NT2/D1 (cell line): ENCODE measurements at places on chromosomes 1 and 21.
A peak's percentile ranks its signal among the peaks of the same experiment; 100 is the strongest.

- DNase-seq, result no peak
Measured at GRCh38 chr1:198232378-198232777, 75.6 kb downstream of the NEK7 start.

- no peak for DNase-seq
Measured at GRCh38 chr1:160154790-160155189, 3.4 kb downstream of the ATP1A4 start.

- DNase-seq, result peak; percentile 66
Measured at GRCh38 chr1:32215629-32216480, 6.3 kb downstream of the TMEM234 start.

DNA sequence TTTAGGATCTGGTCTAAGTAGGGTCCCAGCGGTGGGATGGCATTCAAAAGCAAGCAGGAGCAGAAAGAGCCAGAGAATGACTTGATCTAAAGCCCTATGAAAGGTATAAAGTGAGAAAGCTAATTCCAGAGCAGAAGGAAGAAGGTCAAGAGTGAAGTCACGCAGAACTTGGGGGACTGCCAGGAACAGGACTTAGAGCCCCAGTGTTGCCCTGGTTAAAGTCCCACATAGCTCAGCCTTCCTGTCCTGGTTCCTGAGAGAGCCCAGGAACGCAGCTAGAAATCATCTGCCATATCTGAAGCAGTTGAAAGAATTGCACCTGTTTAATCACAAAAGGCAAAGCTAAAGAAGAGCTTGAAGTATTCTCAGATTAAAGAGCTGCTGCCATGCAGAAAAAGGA is 160.6 kb upstream of the ATP1B1 start:
- no peak for DNase-seq

DNA sequence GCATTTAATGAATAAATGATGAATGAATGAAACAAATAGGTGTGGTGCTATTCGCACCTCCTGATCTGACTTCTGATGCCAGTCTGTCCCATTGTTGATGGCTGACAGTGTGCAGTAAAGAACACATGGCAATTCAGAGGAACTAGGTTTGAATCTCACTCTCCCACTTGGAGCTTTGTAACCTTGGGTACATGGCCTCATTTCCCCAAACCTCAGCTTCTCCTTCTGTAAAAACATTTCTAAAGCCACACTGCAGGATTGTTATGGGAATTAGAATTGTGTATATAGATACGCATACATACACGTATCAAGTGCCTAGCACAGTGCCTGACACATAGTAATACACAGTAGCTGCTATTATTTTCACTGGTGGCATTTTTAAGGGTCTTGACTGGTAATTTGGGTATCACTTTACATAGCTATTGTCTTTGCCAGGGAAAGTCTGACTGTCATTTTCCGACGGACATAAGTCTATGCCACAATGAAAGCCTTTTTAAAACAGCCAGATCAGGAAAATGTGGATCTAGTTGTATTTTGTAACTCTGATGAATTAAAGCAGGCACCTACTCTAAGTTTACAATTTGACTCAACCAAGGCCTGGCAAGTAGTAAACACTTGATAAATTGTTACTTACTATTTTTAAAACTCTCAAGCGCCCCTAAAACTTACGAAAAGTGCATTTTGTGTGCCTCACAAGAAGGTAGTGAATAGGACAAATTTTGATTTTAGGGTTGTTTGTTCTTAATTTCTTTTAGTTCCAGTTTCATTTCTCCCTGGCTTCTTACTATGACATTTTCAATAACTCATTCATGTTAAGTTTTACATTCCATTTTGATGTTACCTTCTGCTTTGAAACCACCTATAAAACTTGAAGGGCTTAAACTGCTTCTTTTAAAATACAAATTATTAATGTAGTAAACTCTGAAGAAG is 164.4 kb downstream of the SDCCAG8 start:
- no peak for DNase-seq

GRCh38 chr1:168585937-168586336 is 9.5 kb downstream of the XCL1 start:
- no peak for DNase-seq

DNA sequence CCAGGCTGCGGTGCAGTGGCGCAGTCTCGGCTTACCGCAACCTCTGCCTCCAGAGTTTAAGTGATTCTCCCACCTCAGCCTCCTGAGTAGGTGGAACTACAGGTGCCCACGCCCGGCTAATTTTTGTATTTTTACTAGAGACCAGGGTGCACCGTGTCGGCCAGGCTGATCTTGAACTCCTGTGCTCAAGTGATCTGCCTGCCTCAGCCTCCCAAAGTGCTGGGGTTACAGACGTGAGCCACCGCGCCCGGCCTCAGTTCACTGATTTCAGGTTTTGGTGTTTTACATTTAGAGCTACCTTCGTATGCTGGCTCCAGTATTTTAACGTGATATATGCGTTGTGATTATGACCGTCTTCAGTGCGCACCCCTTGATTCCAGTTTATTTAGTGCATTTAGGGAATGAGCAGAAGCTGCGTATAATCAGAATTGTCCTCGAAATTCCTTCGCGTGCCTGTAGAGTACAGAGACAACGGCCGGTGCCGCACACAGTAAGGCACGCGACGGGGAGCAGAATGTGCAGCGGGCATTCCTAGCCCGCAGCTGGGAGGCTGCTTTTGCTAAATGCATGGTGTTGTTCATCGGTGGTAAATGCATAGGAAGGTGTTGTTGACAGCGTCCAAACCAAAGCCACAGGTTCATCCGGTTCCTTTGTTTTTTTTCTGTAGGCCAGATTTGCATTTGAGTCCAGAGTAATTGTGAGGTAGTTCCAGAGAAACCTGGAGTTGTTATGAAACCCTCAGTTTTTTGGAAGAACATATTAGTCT is 48.9 kb upstream of the DIP2A start:
- no peak for DNase-seq

- no peak for DNase-seq
Measured at GRCh38 chr1:47763591-47764171, 233.5 kb downstream of the TRABD2B start.

GRCh38 chr1:35345439-35345981 is 77.0 kb downstream of the ZMYM4 start:
- no peak for DNase-seq

DNA sequence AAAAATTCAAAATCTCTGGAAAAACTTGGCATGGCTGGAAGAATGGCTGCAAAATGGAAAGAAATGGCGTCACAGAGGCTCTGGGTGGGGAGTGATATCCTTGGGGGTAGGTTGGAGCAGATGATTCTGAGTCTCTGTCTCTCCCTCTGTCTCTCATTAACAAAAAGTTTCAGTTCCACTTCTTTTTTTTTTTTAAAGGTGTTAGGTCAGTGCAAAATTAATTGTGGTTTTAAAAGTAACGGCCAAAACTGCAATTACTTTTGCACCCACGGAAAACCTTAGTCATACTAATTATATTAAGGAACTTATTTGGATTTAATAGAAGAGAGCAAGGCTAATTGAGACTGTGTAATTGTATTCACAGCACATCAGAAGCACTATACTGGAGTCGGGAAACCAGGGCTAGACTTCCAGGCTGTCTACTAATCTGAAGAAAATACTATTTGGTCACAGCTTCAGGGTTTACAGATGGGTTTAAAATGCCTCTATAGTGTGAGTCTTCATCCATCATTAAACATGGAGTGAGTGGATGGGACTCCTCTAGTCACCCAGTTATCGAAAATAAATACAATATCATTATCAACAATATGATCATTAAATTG is 289.1 kb upstream of the PLD5 start:
- DNase-seq, result no peak

GRCh38 chr1:224513383-224513782 is 78.8 kb upstream of the WDR26 start:
- DNase-seq, result no peak

DNA sequence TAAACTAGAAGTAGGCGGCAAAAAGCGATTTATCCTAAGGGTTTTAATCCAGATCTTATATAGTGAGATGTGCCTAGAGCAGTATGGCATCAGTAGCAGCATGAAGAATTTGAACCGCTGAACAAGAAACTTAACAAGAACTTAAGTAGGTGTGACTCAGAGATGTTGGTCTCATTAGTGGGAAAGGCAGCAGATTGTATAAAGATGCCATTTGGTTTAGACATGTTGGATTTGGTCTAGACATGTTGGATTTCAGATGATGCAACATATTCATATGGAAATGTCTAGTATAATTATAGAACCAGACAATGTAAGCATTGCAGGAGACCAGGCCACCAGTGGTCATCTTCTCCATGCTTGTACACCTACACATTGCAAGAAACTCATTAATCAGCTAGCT is 42.1 kb upstream of the ZP4 start:
- no peak for DNase-seq

GRCh38 chr1:88673446-88673845 is 10.6 kb upstream of the PKN2 start:
- DNase-seq, result no peak

DNA sequence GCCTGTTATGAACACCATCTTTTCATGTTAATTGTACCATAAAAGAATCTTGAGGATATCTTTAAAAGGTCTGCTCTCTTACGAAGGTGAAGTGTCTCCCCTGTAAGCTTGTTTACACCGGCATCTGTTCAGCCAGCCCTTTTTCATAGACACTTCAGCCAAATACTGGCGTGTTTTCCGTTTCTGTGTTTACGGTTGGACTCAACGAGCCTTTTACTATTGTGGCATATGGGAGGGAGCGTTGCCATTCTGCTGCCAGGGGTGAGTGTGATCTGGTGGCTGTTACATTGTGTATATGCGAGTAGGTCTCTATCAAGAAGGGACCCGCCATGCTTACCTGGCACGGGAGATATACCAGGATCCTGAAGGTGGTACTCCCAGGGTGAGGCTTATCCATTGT is 433.8 kb downstream of the CAMTA1 start:
- no peak for DNase-seq

GRCh38 chr1:103336408-103336807 is 189.1 kb upstream of the RNPC3 start:
- no peak for DNase-seq

GRCh38 chr1:175632667-175633066 is 110.7 kb downstream of the TNR start:
- DNase-seq, result no peak

DNA sequence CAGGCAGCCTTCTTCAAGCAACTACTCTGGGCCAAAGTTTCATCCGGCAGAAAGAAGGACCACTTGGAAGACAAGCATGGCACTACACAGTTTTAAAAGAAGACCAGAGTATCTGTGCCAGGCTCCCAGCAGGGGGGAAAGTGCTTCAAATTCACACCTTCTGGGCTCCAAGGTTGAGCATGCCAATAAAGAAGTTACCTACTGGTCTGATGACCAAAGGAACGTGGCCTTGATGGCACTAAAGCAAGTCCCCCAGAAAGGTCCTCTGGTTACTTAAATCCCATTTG is 73.5 kb downstream of the CD46 start:
- DNase-seq, result no peak

DNA sequence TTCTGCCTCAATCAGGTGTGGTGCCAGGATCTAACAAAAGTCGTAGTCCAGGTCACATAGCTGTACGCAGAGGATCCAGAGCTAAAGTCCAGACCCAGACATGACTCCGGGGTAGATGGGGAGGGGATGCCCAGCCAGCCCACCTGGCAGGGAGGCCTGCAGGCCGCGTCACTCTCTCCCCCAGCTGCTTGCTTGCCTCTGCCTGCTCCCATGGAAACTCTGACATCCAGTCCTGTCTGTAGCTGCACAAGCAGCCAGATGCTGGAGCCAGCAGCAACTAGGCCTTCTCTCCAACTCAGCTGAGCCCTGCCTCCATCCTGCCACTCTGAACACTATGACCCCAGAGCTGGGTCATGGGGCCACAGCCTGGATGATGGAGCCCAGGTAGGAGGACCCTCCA is 8.1 kb downstream of the COL8A2 start:
- no peak for DNase-seq

GRCh38 chr1:198556971-198557370 is 16.5 kb upstream of the ATP6V1G3 start:
- no peak for DNase-seq

DNA sequence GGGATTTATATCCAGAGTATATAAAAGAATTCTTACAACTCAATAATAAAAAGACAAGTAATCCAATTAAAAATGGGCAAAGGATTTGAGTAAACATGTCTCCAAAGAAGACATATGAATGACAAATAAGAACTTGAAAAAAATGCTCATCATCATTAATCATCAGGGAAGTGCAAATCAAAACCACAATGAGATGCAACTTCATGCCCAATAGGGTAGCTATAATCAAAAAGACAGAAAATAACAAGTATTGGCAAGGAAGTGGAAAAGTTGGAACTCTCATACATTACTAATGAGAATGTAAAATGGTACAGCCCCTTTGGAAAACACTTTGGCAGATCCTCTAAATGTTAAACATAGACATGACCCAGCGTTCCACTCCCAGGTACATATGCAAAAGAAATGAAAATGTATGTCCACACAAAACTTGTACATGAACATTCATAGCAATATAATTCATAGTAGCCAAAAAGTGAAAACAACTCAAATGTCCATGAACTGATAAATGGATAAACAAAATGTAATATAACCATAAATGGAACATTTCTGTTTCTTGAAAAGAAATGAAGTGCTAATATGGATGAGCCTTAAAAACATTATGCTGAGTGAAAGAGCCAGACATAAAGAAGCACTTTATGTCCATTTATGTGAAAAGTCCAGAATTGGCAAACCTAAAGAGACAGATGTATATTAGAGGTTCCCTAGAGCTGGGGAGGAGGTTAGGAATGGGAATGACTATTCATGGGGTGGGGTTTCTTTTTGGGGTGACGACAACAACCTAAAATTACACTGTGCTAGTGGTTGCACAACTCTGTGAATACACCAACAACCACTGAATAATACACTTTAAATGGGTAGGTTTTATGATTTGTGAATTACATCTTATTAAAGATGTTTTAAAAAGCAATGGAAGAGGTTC is 259.7 kb downstream of the RHOU start:
- no peak for DNase-seq

DNA sequence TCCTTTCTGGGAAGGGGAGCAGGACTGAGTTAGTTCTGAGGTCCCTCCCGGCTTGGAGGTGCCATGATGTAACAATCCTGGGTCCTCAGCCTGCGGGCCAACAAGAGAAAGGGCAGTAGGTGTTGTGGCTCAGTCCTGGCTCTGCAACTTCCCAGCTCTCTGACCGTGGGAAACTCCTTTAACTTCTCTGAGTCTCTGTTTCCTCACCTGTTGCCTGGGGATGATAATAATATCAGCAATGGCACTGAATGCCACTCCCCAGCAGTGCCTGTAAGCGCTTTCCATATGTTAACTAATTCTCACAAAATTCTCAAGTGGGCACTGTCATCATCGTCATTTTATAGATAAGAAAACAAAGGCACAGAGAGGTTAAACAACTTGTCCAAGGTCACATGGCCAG is 2.3 kb downstream of the PADI3 start:
- no peak for DNase-seq

DNA sequence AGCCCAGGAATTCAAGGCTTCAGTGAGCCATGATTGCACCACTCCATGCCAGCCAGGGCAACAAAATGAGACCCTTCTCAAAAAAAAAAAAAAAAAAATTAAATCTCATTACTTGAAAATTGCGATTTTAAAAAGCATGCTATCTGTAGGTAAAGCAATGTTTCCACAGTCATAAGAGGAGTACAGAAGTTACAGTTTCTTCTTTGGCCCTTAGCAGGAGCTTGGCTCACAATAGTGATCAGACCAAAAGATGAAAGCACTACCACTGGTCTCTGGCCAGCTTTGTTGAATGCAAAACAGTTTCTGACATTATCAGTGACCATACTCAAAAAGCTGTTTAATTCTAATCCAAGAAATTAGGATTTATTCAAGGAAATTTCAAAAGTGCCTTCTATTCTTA is 31.2 kb downstream of the VAV3 start:
- no peak for DNase-seq

- no peak for DNase-seq
Measured at GRCh38 chr1:87239997-87240605, 88.6 kb upstream of the LMO4 start.

- no peak for DNase-seq
Measured at GRCh38 chr1:223038288-223039006, 104.6 kb downstream of the TLR5 start.

GRCh38 chr1:29890201-29890959 is 654.1 kb downstream of the PTPRU start:
- DNase-seq, result no peak
